ENCODE measurements at places on chromosomes 1 and 21.

DNA sequence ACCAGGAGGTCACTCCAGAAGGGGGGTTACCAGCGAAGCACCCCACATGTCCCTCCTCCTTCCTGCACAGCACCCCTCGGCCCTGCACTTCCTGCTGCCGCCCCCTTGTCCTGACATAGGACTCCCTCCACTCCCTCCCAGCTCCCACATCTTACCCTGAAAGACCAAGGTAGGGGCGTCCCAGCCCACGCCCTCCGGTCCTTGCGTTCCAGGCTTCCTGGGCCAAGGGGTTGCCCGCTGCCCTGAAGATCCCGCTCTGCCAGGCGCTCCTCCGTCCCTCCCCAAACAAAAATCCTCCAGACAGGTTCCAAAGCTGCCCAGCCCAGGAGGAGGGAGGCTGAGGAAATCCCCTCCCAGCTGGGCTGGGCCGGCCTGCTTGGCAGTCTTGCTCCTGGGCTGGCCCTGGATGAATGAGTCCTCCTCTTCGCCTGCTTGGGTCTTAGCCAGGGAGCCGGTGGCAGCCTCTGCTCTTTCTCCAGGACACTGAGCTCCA lies at the start of gene RHBDL2:
Gene RHBDL2, minus strand, starts transcription at position 304 of the 493 bp plus-strand sequence. CDS start 22,618 bp downstream, outside the sequence.
- no peak for DNase-seq
- H3K4me3 ChIP-seq: no peak within 1 kb of the TSS
- H3K27me3 ChIP-seq: peaks cover 3% of the 10 kb centered on the region
- H3K27ac ChIP-seq: no peak within 1 kb of the TSS
- no peaks in the 10 kb centered on the region for H3K4me1 ChIP-seq

GRCh38 chr21:38496224-38496623 lies 2.1 kb downstream of the ERG start:
- H3K27me3 ChIP-seq: no peaks in the 10 kb centered on the region
- no peak for DNase-seq
- no peak overlapping the region for H3K27ac ChIP-seq
- H3K36me3 ChIP-seq: no peaks in the 10 kb centered on the region
- H3K4me3 ChIP-seq: no peak overlapping the region
- peaks cover 11% of the 10 kb centered on the region for H3K4me1 ChIP-seq

DNA sequence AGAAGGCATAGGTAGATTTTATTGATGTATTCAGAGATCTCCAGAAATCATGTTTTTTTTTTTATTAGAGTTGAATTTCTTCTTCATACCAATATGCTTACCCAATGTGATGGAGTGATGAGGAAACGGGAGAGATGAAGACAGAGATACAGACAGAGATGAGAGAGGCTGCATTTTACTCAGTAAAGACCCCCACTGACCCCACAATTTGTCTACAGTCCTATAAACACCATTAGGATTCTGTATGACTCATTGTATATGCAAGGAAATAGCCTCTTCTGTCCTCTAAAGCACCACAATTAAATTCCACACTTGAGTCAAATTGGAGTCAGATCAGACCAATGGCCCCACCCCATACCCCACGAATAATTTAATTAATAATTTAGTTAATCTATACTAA lies 44.0 kb downstream of the RUNX1 start:
- no peaks in the 10 kb centered on the region for H3K27me3 ChIP-seq
- H3K4me1 ChIP-seq: no peaks in the 10 kb centered on the region
- DNase-seq: peak; percentile 54
- H3K4me3 ChIP-seq: no peak overlapping the region
- H3K36me3 ChIP-seq: no peaks in the 10 kb centered on the region

DNA sequence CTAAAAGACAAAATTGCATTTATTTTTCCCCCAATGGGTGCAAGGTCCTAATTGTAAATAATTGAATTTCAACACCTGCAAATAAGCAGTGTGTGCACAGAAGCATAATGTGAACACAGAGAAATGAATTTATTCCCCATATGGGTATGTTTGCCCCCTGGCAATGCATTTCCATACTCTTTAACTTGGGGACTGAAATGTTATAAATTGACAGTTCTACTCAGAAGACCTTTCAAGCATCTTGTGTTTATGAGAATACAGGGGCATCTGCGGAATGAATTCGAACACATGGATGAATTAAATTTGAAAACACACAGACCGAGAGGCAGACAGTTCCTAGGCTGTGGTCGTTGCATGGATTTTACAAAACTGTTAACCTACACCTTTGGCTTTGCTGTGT lies 3.5 kb downstream of the PBX1 start:
- H3K36me3 ChIP-seq: no peaks in the 10 kb centered on the region
- no peaks in the 10 kb centered on the region for H3K27me3 ChIP-seq
- no peak for DNase-seq
- no peak overlapping the region for H3K4me3 ChIP-seq
- H3K4me1 ChIP-seq: no peaks in the 10 kb centered on the region
- no peak overlapping the region for H3K27ac ChIP-seq

GRCh38 chr1:241081473-241081872 lies 275.5 kb downstream of the RGS7 start:
- DNase-seq: peak; percentile 3
- H3K4me3 ChIP-seq: no peak overlapping the region
- H3K4me1 ChIP-seq: no peaks in the 10 kb centered on the region
- no peaks in the 10 kb centered on the region for H3K36me3 ChIP-seq

GRCh38 chr1:81954534-81955020 lies 153.8 kb downstream of the ADGRL2 start:
- no peaks in the 10 kb centered on the region for H3K4me1 ChIP-seq
- DNase-seq: no peak
- no peak overlapping the region for H3K27ac ChIP-seq
- H3K36me3 ChIP-seq: peaks cover 61% of the 10 kb centered on the region
- no peaks in the 10 kb centered on the region for H3K27me3 ChIP-seq

DNA sequence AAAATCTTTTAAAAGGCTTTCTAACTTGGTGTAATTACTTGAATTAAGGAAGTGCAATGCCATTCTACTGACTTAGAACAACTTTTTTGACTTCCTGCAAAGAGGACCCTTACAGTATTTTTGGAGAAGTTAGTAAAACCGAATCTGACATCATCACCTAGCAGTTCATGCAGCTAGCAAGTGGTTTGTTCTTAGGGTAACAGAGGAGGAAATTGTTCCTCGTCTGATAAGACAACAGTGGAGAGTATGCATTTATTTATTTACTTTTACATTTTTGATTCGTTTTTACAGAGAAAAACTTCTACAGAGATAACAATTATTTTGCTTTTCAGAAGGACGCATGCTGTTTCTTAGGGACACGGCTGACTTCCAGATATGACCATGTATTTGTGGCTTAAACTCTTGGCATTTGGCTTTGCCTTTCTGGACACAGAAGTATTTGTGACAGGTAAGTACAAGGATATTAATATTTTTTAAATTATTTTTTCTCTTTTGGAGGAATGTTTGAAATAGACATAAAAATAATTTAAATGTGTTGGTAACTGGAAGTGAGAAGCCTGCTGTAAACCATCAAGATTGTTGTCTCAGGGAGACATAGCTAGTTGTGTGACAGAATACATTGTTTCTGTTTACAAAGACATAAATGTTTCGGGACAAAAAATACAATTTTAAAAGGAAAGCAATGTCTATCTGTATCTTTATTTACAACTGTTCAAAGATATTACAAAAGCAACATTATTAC lies at the start of gene PTPRC:
Gene PTPRC, plus strand, starts transcription at position 147 of the 742 bp plus-strand sequence. Its CDS starts 229 bp downstream, at position 376.
- no peaks in the 10 kb centered on the region for H3K4me1 ChIP-seq
- no peaks in the 10 kb centered on the region for H3K36me3 ChIP-seq
- no peak for DNase-seq
- no peak within 1 kb of the TSS for H3K4me3 ChIP-seq
- no peaks in the 10 kb centered on the region for H3K27me3 ChIP-seq

DNA sequence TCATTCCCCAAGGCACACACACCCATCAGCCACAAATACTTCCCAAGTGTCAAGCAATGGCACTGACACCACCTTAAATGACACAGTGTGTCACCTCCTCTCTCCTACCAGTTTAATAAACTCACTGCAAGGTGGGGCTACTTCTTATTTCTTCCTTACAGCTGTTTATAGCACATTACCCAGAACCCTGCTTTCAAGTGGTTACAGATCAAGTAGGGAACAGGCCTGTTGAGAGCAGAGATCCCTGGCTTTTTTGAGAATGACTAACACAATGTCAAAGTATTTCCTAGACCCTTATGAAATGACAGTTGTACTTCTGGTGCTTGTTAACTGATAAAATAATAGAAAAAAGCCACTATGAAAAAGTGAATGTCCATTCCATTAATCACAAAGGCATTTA lies 19.8 kb downstream of the ZBTB17 start:
- peak; percentile 74 for DNase-seq
- H3K27me3 ChIP-seq: no peaks in the 10 kb centered on the region
- no peak overlapping the region for H3K27ac ChIP-seq
- H3K4me3 ChIP-seq: no peak overlapping the region

Measured in mesenchymal stem cell (in vitro differentiated cells and primary cell).